ENCODE measurements at places on chromosomes 16 and 17.

DNA sequence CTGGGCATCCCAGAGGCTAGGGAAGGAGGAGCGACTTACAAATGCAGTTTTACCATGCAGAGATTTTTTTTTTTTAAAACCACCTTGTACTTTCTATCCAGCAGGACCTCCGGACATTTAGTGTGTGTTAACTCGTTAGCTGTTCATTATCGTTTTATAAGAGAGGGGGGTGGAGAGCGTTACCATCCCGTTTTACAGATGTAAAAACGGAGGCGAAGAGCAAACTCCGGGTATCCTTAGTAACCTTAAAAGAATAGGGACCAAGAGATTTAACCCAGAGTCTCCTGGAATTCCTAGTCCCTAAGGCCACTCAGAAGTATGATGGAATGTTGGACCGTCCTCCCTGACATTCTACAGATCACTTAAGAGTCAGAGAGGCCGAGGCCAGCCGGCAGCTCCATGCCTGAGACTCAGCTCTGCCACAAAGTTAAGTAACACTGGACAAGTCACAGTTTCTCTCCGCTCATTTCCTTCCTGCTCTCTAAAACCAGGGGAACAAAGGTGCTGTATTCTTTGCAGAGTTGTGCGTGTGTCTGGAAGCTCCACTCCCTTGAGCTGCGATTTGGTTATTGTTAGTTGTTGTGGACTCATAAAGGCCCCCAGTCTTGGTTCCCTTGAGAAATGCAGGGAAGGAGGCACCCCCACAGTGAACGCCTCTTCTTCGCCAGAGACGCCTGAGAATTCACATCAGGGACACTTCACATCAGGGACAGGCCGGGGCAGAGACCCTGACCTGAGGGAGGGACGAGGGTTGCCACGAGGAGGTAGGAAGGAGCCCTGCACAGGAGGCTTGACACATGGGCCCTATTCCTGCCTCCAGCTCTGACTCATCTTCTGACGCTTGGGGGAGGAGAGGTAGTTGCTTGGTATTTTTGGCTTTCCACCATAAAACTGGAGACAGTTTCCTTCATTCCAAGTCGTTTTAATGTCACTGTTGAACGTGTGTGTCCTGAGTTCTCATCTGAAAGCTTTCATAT, 1.2 kb downstream of the DUSP14 start:
- no peak for DNase-seq

- DNase-seq = no peak
These were observed 17.8 kb downstream of the SAP30BP start for GRCh38 chr17:75684924-75685323.

DNA sequence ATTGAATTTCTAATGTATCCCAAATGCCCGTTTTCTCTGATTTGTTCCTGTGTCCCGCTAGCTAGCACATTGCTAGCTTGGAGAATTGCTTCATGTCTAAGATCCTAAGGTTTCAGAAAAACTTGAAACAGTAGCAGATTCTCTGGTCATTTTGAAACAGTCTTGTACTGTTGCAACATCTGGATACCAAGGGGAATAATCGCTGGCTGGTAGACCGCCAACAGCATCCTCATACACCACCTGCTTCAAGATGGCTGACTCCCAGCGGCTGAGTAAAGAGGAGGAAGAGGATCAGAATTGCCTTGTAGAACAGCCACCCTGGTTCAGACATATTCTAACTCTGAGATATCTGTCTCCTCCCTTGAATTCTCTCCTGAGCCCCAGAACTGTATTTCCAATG, 226.7 kb upstream of the ELAC2 start:
- DNase-seq = no peak

GRCh38 chr16:54325616-54326265, 39.2 kb upstream of the IRX3 start:
- no peak for DNase-seq

DNA sequence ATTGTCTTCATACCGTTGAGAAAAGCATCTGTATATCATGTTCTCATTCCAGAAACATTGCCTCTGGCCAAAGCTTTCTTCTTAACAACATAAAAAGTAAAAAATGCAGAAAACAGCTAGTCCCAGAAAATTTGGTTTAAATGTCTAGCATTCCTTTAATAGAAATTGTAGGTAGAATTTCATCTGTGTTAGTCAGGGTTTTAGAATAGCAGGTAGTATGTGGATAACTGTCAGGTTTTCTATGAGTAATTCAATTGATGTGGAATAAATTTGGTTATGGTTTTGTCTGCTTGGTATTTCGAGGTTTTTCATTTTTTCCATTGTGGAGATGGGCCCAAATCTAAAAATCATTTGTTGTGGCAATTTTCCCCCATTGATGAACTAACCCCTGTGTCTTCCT, 616.7 kb downstream of the KCNJ2 start:
- DNase-seq = no peak

DNA sequence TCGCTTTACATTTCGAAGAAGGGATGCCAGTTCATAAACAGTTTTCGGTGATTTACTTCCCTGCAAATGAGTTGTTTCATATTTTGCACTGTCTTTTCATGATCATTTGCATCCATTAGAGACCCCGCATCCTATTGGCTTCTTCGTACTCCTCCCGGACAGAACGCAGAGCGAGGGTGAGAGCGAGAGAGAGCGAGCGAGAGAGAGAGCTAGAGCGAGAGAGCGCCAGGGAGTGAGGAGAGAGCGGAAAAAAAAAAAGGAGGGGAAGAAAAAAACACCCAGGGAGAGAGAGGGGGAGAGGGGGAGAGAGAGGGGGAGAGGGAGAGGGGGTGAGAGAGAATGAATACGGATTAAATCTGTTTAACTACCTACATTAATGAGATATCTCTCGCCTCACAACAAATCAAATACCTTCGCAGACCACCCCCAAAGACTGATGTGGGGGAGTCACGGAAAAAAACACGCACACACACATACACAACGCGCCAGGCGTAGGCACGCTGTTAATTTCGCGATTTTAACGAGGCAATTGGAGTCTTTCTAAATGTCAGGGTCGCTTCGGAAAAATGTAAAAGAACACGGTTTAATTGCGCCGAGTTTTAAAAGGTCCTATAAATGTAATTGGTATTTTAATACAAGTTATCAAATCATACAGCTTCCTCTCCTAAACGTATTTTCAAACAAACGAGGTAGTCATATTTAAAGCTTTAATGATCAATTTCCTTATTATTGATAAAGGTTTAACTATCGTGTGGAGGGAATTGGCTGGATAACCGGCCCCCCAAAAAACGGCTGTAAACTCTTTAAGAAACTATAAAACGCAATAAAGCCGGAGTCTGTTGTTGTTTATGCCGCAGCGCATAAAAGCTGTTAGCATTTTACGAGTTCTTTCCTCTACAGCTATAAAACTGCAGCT, at the start of gene HOXB8:
TSS of gene HOXB8 (minus strand) at position 246 of the 916 bp plus-strand sequence. CDS start 588 bp downstream, outside the sequence.
- DNase-seq = no peak

GRCh38 chr16:13478991-13479390, 441.0 kb upstream of the ERCC4 start:
- DNase-seq = no peak

GRCh38 chr16:692356-693108, 2.3 kb upstream of the WDR24 start:
- DNase-seq = no peak

DNA sequence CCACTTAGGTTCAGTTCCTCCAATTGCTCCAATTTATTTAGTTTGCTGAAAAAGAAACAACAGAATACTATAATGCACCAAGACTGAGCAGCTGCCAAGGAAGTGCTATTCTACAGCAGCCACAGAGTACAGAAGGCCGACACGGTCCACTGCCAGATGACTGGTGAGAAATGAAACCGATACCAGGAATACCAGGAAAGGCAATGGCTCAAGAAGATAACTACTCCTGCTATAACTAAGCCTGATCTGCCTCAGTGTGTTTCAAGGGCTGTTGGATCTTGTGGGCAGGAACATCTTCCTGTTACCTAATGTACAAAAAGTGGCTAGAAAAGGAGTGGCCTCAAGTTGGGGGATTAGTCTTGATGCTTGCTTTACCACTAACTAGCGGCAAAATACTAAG, 32.8 kb downstream of the MARVELD3 start:
- no peak for DNase-seq

DNA sequence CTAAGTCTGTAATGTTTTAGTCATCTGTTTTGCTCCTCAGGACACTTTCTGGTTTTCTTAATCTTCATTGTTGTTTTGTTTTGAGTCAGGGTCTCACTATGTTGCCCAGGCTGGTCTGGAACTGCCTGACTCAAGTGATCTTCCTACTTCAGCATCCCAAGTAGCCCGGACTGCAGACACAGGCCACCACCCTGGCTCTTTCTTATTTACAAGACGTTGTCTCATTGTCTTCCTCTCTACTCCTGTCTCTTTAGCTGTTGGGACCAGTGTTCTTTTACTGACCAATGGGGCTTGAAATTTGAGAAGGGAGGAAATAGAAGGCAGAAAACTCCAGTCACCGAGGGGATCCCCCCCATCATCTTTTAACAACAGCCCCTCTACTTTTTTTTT, 1.2 kb downstream of the SCPEP1 start:
- no peak for DNase-seq

- no peak for DNase-seq
These were observed 17.1 kb upstream of the CRK start for GRCh38 chr17:1473170-1473569.

DNA sequence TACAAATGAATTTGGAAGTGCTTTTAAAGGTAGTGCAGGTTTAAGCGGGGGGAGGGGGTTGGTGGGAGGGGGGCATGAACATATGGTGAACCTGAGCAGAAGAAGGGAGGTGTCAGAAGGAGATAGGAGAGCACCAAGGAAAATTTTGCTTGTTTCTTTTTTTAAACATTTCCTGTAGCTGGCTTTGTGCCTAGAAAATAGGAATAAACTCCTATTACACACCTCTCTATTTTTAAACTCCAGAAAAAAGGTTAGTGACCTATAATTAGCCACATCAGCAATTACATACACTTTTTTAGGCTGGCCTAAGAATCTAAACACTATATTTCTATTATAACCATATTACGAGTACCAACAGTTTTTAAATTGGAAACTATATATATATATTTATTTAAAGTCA, 159.1 kb downstream of the SKAP1 start:
- no peak for DNase-seq

DNA sequence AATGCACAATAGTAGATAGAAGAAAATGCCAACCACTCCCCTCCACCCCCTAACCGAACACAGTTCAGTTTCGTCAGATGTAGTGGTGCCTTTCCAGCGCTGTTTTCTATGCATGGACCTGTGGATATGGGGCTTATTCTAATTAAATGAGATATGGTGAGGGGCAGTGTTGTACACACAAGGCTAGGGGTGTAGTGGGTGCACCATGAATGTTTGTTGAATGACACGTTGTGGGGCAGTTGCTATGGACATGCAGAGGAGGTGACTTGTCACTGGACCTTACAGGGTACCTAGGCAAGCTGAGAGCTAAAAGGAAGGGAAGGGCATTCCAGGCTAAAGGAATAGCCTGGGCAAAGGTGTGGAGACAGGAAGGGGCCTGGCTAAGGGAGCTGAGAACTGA, 3.4 kb downstream of the PDK2 start:
- no peak for DNase-seq

DNA sequence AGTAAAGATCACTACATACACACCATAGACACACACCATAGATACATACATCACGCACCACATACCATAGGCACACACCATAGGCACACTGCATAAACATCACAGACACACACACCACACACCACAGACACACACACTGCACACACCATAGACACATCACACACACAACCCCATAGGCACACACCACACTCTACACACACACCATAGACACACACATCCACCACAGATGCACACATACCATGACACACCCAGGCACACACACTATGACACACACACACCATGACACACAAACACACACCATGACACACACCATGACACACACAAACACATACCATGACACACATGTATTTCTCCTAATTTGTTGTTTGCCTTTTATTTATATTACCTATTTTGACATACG, 14.1 kb downstream of the TBC1D16 start:
- no peak for DNase-seq

DNA sequence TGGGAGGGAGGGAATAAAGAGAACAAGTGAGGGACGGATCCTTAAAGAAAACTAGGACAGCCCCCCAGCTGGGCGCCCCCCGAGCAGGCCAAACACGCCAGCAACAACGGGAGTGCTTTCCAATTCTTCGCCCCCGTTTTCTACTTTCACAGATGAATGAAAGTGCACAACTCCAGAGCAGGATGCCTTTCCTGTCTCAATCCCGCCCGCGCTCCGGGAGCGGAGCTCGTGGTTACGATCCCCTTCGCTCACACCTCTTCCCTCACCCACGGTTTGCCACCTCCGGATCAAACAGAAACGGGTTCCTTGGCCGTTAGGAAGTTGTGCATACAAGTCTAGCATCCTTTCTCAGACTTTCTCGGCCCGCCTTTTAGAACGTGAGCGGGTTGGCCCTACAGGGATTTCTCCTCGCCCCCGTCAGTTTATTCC, 680 bp downstream of the SKA2 start:
- DNase-seq = no peak

DNA sequence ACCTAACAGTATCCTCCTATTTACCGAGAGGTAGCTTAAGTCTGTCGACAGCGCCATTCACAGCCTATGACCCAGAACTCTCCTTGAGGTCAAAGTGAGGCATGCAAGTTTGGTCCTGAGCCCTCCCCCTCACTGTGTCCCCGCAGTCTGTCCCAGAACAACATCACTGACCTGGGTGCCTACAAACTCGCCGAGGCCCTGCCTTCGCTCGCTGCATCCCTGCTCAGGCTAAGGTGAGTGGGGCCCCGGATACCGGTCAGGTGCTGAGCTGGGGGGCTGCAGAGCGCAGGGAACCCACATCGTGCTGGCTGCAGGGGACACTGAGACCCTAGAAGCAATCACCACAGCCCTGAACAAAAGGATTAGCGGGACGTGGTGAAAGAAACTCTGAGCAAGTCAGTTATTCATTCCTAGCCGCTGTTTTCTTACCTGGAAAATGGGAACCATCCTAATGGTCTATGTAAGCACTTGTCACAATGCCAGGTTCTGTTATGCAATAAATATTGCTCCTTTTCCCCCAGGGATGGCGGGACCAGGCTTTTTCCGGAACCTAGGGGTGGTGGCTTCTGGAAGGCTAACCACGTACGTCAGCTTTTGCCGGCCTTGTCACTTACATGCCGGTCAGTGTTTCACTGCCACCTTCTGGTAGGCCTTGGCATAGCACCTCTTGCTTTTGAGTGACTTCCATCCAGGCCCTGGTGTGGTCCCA, 23.8 kb downstream of the DEXI start:
- peak; percentile 70 for DNase-seq

DNA sequence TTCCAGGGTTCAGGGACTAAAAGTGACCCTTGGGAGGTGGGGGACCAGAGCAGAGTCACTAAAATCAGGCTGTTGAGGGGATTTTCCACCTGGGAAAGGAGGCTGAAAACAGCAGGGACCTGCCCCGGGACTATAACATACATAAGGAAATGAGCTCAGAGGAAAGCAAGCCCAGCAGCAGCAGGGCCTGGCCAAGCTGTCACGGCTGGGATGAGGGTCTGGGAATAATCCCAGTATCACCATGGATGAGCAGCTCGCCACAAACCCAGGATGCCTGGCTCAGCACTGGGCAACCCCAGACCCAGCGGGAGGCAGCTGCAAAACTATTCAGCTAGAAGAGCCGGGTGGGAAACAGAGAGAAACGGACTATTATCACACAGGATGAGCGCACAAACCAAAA, 72.4 kb downstream of the RPH3AL start:
- DNase-seq = no peak

- no peak for DNase-seq
These were observed 37.2 kb downstream of the TXNDC11 start for GRCh38 chr16:11705311-11706025.

- DNase-seq = no peak
These were observed 31.3 kb downstream of the TVP23A start for GRCh38 chr16:10787304-10787703.

GRCh38 chr16:73171380-73171779, 123.5 kb upstream of the ZFHX3 start:
- DNase-seq = no peak

GRCh38 chr17:8708025-8708461, 36.6 kb downstream of the CCDC42 start:
- no peak for DNase-seq

All from stimulated activated CD8-positive, alpha-beta memory T cell treated with anti-CD3 and anti-CD28 coated beads, Interleukin-7, amount 100 ng/mL, for 24 hours (primary cell).